ENCODE measurements at places on chromosomes 1 and 21.
A peak's percentile ranks its signal among the peaks of the same experiment; 100 is the strongest.

GRCh38 chr1:8395433-8395866 is 77.5 kb downstream of the SLC45A1 start:
- peak; percentile 26 for DNase-seq

GRCh38 chr1:50157306-50157941 is 48.7 kb downstream of the ELAVL4 start:
- DNase-seq: no peak

GRCh38 chr1:229075217-229075616 is 195.7 kb upstream of the RAB4A start:
- DNase-seq: no peak

DNA sequence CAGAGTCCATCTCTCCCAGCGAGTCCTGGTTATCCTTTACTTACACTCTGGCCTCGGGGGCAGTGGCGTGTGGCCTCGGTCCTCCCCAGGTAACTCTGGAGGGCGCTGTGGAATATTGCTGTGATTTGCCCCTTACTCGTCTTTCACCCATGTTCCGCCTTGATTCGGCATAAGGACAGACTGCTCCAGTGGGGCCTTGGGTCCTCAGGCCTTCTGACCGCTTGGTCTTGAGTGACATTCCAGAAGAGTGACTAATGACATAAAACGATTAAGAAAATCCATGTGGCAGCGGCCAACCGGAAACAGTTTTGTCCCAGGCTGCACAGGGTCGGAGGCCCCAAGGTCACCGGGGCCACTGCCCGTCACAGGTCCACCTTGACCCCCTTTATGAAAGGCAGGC is 11.0 kb downstream of the ICMT start:
- no peak for DNase-seq

DNA sequence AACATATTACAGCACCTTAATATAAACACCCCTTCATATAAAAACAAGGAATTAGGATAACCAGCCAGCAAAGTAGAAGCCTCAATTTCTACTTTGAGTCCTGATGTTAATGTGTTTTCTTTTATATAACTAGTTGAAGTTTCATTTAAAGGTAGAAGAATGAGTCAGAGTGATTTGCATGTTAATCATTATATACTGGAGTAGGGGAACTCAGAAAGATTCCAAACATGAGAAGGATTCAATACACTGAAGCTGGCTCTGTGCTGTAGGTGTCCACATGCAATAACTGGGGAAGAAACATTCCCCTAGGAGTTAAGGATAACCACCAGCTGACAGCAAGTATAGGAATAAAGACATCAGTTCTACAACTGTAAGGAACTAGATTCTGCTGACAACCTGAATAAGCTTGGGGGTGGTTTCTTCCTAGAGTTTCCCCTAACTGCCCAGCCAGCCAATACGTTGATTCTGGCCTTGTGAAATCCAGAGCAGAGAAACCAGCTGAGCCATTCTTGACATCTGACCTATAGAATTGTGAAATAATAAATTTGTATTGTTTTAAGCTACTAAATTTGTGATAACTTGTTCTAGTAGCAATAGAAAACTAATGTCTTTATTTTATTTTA is 33.4 kb upstream of the RNPC3 start:
- DNase-seq: no peak

DNA sequence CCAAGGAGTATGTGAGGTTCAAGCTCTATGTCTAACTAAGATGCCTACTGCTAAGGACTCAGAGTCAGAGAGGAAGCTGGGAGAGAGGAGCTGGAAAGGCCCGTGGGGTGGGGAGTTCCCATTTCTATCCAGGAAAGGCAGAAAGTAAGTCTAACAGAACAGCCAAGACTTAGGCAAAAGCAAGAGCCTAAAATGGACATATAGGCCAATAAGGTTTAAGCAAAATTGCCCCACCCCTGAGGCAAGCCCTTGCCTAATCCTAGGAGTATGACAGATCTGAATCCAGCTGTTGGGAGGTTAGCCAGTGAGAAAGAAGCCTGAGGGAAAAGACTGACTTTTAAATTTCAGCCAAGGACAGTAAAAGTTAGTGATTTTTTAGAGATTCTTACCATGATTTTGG is 1.6 kb upstream of the KLHDC9 start:
- DNase-seq: no peak

- DNase-seq: peak; percentile 18
These were observed 244.2 kb upstream of the HOOK1 start for GRCh38 chr1:59570524-59570923.

DNA sequence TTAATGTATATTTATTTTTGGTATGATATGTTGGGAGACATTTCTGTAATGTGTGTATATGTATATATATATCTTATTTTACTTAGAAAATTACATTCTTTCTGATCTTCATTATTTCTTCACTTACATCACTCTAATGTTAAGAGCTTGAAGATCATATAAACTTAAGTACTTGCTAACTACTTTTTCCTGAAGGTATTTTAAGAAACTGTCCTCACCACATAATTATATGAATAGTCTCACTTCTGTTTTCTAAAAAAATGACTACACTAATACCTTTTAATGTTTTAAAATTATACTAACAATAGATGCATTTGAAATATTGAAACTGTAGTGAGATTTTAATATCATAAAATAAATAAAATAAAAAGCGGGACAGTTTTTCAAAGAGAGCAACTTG is 377.1 kb downstream of the LRRIQ3 start:
- DNase-seq: no peak

- DNase-seq: no peak
These were observed 13.2 kb downstream of the AMPD2 start for GRCh38 chr1:109632671-109633346.

DNA sequence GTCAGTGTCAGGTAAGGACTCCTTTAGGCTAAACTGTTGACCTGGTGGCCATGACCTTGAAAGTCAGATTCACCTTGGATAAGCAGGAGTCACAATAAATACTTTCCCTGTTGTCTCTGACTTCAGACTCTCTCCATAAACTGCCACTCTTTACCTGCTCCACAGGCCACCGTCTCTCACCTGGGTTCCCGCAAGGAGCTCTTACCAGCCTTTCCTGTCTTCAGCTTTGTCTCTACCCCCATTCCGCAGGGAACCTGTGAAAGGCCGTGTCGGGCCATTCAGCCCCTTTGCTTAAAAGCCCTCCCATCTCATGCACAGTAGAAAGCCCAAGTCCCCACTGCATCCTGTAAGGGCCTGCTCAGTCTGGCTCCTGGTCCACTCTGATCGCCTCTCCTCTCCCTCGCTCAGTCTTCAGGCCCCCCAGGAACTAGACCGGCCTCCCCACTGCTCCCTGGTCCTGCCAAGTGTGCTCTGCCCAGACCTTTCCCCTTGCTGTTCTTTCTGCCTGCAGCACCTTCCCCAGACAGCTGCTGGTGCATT is 79.5 kb downstream of the ACTL8 start:
- DNase-seq: no peak
